ENCODE measurements at places on chromosomes 4 and X. TPM values are rescaled to one million over a fixed set of nuclear protein-coding genes. Genes with fewer than 3 reads are reported as not detected.

Gene NPY1R
- total RNA-seq, result not detected

Gene SSX3
- 1.1 TPM for total RNA-seq

Gene ADH1C
- total RNA-seq, result not detected

Gene TRPC3
- 1.1 TPM for total RNA-seq

Gene DMRTC1
- total RNA-seq, result not detected

Gene AWAT2
- not detected for total RNA-seq

Gene BRS3
- total RNA-seq, result not detected

Gene MFAP3L
- 1.5 TPM for total RNA-seq

Gene C4orf51
- total RNA-seq, result not detected

Gene DSPP
- total RNA-seq, result not detected

Gene NDP
- total RNA-seq, result 0.06 TPM

Gene CXXC4
- 0.57 TPM for total RNA-seq

Gene MAMLD1
- 12.3 TPM for total RNA-seq

Gene RAB33B
- total RNA-seq, result 5.0 TPM

Gene IRS4
- 0.03 TPM for total RNA-seq

Gene FAM13A
- 6.5 TPM for total RNA-seq

DNA sequence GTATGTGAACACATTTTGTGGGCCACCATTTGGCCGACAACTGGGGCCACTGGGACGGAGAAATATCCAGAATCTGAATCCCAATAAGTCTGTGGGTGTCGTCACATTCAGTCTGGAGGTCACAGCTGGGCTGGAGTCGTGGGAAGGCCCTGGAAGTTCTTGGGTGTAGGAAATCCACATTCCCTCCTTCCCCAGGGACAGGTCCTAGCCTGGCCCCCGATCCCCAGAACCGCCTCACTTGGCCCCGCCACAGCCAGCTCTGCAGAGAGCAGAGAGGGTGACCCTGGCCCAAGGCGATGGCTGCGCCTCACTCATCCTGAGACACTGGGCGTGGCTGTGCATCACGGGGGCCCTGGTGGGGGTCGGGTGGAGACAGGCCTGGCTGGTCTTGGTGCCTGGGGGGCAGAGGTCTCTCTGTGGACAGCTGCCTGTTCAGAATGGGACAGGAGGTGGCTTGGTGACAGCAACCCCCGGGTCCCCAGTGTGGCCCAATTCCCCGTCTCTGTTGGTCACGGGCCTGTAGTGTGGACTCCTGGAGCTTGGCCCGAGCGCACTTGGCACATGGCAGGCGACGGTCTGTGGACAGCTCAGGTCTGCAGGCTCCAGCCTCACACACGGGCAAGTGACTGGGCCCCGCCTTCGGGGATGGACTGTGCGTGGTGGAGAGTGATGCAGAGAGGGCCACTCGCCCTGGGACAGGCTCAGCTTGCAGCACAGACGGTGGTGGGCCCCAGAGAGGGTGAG is 16.4 kb downstream of the DOK7 start:
- no peak for DNase-seq

DNA sequence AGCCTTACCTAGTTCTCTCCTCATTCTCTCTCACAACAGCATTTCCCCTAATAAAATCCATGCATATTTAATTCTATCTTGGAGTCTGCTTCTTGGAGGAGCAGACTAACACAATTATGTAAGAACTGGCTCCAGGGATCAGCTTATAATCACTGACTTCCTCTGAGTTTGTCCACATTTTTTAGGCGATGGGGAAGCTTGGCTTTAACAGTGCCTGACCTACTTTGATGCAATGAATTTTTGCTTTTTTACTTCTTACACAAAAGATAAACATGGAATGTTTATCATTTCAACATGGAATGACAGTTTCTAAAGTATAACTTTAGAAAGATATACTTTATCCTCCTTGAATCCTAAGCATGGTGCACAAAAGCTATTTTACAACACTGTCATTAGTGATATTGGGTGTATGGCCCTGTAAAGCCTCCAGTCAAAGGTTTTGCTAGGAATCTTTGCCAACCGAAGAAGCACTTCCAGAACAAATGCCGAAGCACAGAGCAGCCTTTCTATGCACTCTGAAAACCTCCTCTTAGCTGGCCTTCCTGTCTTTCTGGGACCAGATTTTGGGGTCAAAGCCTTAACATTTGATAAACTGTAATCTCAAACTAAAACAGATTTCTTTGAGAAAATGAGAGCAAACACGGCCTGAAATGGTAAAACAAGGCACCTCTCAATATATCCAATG is 736 bp downstream of the BDH2 start:
- no peak for DNase-seq

DNA sequence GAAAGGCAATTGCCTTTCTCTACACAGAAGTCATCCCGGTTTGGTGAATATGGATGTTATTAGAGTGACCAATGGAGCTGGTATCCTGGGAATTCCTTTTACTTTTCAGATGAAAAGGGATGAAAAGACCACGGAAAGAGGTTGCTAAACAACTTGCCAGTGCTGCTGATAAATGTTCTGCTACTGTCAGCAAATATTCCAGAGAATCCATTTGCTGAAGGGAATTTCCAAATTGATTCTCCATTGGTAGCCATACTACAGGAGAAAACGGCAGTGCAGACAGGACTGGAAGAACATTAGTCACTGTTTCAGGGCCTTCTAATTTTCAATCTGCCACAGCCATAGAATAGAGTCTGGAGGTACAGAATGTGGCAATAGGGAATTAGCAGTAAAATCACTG is 451.5 kb downstream of the PCDH11X start:
- no peak for DNase-seq

DNA sequence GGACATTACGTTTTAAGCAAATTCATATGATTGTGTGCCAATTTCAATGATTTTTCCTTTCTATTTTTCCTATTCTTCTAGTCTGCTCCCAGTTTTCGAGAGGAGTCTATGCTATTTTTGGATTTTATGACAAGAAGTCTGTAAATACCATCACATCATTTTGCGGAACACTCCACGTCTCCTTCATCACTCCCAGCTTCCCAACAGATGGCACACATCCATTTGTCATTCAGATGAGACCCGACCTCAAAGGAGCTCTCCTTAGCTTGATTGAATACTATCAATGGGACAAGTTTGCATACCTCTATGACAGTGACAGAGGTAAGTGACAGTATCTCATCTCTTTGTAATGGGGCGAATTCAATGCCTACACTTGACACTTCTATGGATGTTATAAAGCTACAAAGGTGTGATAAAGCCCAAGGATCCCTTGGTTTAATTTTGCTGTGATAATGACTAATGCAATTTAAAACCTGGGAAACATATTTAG is 83.0 kb downstream of the GRIA2 start:
- DNase-seq, result no peak

- no peak for DNase-seq
Measured at GRCh38 chr4:67935888-67936287, 27.4 kb downstream of the TMPRSS11A start.

GRCh38 chr4:171875291-171875690 is 62.1 kb downstream of the GALNTL6 start:
- DNase-seq, result no peak

- no peak for DNase-seq
Measured at GRCh38 chr4:145865274-145865941, 73.2 kb downstream of the ZNF827 start.

- DNase-seq, result no peak
Measured at GRCh38 chr4:37015391-37015790, 229.2 kb upstream of the NWD2 start.

GRCh38 chr4:148445071-148445859 is 3.1 kb upstream of the NR3C2 start:
- DNase-seq, result peak; percentile 39

GRCh38 chr4:140121646-140122045 is 32.3 kb downstream of the MAML3 start:
- no peak for DNase-seq

- DNase-seq, result no peak
Measured at GRCh38 chrX:36950495-36951253, 57.5 kb upstream of the FAM47C start.

DNA sequence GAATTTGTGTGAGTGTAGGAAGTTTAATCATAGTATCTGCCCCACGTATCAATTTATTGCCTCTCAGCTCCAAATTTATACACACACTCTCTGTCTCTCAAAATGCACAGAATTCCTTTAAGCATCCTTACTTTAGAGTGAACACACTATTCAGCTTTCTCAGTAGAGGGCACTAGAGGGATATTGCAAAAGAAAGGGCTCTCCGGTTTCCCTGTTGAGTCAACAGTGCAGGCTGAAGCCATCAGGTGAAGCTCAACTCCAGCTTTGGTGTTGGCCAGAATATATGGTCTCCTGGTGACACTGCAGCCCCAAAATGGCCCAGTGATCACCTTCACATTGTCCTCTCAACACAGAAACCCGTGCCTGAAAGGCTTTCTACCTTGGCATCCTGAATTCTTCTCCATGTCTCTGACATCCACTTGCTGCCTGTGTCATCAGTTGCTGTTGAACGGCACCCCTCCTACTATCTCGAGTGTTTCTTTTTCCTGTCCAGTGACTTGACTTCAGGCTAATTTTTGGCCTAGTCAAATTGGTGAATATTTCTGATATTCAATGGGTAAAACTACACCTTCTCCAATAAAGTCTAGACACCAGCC is 670.5 kb downstream of the GABRG1 start:
- no peak for DNase-seq

GRCh38 chr4:95877636-95878035 is 37.7 kb downstream of the PDHA2 start:
- no peak for DNase-seq

- DNase-seq, result no peak
Measured at GRCh38 chr4:4299006-4299405, 9.0 kb downstream of the ZBTB49 start.

DNA sequence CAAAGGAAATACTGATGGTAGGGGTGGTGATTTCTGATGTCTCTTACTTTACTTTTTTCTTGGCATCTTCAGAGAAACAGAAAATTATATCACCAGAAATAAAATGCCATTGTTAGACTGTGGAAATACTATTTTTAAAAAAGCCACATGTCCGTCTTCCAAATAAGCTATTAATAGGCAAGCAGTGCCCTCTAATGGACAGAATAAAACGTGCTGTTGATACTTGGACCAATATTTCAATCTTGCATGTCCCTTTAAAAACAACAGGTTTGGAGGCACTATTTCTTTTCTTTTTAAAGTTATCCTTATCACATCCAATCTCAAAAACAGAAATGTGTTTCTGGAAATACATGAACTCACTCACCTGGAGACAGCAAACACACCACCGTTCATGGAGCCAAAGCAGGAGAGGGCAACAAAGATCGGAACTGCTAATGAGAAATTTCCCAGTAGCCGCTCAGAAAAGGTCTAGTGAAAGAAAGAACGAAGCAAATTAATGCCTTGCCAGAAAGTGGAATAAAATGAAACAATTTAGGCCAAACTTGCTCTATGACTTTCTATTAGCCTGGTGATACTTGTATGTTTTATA is 59.2 kb downstream of the SLC7A11 start:
- peak; percentile 4 for DNase-seq

DNA sequence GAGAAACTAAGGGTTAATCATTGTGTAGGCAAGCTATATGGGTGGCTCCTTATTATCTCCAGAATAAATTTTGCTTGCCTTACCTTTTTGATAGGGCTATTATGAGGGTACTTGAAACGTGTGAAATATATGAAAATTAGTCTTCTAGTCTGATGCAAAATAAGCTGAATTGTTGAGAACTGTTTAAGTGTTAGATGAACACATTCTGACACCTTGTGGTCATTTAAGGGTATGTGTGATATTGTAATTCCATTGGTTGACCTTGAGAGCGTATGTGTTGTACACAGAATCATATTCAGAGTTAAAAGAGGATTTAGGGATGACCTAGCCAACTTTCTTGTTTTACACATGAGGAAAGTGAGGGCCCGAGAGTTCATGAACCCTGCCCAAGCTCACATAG is 44.6 kb upstream of the LINC00632 start:
- peak; percentile 4 for DNase-seq

- DNase-seq, result no peak
Measured at GRCh38 chr4:79466621-79467020, 58.6 kb upstream of the GK2 start.

- no peak for DNase-seq
Measured at GRCh38 chrX:2676794-2677675, 14.1 kb upstream of the CD99 start.

DNA sequence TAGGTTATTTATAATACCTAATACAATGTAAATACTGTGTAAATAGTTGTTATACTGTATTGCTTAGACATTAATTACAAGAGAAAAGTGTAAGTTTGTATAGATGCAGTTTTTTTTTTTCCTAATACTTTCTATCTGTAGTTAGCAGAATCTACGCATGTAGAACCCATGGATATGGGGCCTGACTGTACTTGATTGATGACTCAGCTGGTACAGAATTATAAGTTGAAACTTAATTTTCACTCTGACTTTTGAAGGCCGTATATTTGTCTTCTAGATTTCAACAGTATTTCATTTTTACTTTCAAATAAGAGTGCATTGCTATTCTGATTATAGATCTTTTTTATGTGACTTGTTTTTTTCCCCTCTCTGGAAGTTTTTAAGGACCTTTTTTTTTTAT is 30.8 kb upstream of the NDUFC1 start:
- no peak for DNase-seq

DNA sequence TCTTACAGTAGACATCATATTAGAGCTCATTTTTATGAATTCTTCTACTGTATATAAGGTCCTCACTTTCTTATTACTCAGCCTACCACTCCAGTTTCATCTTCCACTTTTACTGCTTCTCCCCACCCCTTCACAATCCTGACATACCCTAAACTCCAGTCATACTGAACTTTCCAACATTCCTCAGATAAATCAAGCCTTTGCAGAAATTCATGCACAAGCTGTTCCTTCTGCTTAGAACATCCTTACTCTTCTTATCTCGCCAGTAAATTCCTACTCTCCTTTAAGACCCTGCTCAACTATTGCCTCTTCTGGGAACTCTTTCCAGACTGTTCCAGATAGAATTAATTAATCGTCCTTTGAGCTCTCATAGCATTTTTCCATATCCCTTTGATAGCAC is 24.8 kb downstream of the RTL9 start:
- no peak for DNase-seq

- no peak for DNase-seq
Measured at GRCh38 chr4:3293401-3294391, 875 bp downstream of the RGS12 start.

- DNase-seq, result peak; percentile 12
Measured at GRCh38 chrX:152821145-152821765, 9.3 kb downstream of the CETN2 start.

DNA sequence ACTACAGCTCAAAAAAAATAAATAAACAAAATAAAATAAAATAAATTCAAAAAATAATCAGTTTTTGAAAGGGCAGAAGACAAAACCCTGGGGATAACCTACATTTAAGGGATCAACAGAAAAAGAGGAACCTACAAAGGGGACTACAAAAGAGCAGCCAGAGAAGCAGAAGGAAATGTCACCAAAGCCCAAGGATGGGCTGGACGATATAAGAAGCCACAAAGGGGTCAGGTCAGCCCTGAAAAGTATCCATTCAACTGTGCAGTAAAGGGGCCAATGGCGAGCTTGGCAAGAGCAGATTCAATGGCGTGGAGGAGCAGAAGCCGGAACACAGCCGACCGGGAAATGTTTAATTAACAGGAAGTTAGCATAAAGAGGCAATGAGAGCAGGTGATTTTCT is 16.9 kb downstream of the ACOT9 start:
- DNase-seq, result no peak

GRCh38 chr4:186150926-186151325 is 40.4 kb upstream of the CYP4V2 start:
- no peak for DNase-seq

- no peak for DNase-seq
Measured at GRCh38 chr4:37881811-37882210, 9.1 kb upstream of the TBC1D1 start.

- DNase-seq, result peak; percentile 16
Measured at GRCh38 chrX:133254666-133255065, 36.5 kb upstream of the TFDP3 start.

- no peak for DNase-seq
Measured at GRCh38 chr4:110900213-110900769, 277.4 kb upstream of the PITX2 start.

- DNase-seq, result no peak
Measured at GRCh38 chr4:89939546-89939945, 44.9 kb downstream of the MMRN1 start.

Measured in Daoy (cell line).